ENCODE measurements at places on chromosomes 13 and 19.

- no peak for DNase-seq
Measured at GRCh38 chr13:46795321-46795720, 1.6 kb downstream of the ESD start.

GRCh38 chr19:38975214-38975860, at the start of gene FBXO17:
Gene FBXO17, minus strand, starts transcription at chr19:38975742. Its CDS starts 25,423 bp downstream, at chr19:38950319.
- peak; percentile 28 for DNase-seq

DNA sequence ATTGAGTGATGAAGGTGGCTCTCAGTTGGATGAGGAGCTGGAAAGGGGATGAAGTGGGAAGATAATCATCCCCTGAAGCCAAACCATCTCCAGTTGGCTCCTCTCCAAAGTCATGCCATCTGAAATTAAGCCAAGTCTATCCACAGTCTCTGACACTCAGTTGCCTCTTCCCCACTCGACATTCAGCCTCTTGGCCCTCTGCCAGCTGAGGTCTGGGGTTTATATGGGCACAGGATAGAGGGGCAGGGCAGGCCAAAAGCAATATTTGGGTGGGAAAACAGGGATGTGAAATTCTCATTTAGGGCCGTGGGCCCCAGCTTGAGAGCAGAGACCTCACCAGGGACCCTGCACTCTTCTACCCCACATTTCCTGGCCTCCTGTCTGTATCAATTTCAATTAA, 85.9 kb downstream of the SLITRK1 start:
- DNase-seq: no peak

GRCh38 chr19:17104679-17105078, 29.1 kb downstream of the MYO9B start:
- no peak for DNase-seq

GRCh38 chr13:78636495-78636894, 22.5 kb downstream of the OBI1 start:
- DNase-seq: no peak

- no peak for DNase-seq
Measured at GRCh38 chr13:27666951-27667350, 45.3 kb downstream of the POLR1D start.

- no peak for DNase-seq
Measured at GRCh38 chr13:59360108-59360507, 803.6 kb downstream of the DIAPH3 start.

GRCh38 chr13:28942906-28943305, 122.8 kb downstream of the MTUS2 start:
- no peak for DNase-seq

- DNase-seq: no peak
Measured at GRCh38 chr13:43356567-43356966, 333.2 kb downstream of the DNAJC15 start.

DNA sequence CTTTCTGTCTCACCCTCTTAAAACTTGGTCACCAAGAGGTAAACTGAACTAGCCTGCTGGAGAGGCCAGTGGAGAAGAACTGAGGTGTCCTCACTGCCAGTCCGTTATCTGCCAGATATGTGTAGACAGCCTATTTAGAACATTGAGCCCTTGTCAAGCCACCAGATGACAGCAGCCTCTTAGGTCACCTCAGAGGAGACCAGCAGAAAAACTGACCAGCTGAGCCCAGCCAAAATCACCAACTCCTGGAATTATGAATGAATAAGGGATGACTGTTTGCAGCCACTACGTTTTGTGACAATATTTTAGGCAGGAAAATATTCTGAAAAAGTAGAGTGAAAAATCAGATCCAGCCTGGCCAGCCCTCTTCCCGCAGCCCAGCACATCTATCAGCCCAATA, 513.9 kb downstream of the DCT start:
- DNase-seq: no peak

- no peak for DNase-seq
Measured at GRCh38 chr19:35080613-35081170, 34.9 kb upstream of the FXYD3 start.

GRCh38 chr19:28388988-28389387, 824.0 kb downstream of the UQCRFS1 start:
- DNase-seq: no peak

DNA sequence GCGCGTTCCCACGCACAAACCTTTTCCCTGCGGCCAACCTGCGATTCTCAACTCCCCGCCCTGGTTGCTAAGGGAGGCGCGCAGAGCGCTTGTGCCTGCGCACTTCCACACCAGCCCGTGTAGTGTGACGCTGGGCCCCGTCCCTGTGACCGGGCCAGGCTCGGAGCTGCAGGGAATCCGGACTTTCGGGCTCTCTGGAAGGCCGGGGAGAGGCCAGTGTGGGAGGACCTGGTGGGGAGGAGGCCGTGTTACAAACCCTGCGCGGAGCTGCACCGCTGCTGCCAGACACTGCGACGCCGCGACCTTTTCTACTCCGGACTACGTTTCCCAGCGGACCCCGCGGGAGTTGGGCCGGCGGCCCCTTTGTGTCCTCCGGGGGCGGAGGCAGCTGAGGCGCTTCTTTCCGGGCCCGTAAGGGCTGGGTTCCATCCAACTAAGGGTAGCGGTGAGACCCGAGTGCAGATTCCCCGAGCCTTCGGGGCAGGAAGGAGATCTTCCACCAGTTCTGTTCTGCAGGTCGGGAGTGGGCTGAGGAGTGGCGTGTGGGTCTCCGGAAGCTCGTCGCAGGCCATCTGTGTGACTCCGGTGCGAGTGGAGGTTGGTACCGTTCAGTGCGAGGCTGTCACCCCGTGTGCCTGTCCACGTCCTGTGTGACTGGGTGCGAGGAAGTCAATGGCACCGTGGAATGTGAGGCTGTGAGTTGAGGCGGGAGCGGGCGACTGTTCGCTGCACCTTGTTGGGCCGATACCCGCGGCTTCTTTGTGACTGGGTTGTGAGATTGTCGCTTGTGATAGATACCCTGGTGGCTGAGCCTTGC, at the start of gene ZNF570:
Gene ZNF570 (plus strand): TSS at position 396 of the 817 bp plus-strand sequence. CDS start 999 bp downstream, outside the sequence.
- DNase-seq: peak; percentile 64

DNA sequence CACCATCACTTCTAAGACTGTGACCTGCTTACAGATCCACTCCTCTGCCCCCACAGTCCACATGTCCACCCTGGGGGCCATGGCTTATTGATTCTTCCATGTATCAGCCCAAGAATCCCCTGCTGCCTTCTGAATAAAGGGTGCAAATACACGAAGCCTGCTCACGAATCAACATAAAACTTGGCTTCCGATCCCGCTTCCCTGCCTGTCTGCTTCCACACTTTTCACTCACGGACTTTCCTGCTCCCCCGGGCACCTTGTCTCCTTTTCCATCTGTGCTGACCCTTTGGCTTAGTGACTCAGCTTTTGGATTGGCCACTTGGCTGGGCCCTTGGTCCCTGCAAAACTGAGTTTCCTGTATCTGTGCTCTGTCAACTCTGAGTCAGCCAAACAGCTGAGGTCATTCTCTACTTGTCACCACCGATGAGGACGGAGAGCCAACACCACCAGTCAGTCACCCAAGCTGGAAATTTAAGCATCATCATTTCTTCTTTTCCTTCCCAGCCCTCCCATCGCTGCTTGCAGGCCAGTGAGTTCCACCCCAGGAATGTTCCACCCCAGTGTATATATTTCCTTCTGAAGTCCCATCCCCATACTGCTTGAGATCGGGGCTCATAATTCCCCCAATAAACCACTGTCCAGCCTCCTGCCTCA, 11.4 kb upstream of the USP12 start:
- no peak for DNase-seq

GRCh38 chr19:11377237-11377636, 2.8 kb downstream of the SWSAP1 start:
- DNase-seq: peak; percentile 87

DNA sequence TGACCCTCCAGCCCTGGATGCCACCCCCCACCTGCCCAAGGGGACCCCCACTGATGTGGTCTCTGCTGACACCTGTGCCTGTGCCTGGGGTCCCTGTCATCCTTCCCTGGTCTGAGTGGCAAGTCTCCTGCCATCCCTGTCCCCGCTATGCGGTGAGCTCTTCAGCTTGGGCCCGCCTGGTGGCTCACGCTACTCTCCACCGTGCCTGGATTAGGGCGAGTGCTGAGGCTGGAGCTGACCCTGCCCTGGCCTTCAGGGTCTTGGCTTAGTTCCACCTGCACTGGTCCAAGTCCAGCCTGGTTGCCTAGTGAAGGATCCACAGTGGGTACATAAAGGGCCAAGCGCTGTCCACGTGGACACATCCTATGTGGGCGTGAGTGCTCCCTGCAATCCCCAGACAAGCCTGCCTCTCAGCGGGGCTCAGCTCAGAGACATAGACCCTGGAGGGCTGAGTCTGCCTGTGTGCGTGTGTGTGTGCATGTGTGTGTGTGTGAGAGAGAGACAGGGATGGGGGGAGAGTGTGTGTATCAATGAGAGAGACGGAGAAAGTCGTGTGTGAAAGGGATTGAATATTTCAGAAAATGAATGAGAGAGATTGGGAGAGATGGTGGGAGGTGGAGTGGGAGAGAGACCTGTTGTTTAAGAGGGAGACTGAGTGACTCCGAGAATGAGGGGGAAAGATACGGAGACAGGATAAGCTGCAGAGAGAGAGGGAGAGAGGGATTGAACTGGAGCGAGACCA, 22.1 kb downstream of the WTIP start:
- DNase-seq: no peak

- no peak for DNase-seq
Measured at GRCh38 chr13:79907527-79907926, 426.6 kb downstream of the NDFIP2 start.

- DNase-seq: no peak
Measured at GRCh38 chr13:77918391-77919245, at the start of gene EDNRB. Gene EDNRB, minus strand, starts transcription at chr13:77918831. Its CDS starts 258 bp downstream, at chr13:77918573.

DNA sequence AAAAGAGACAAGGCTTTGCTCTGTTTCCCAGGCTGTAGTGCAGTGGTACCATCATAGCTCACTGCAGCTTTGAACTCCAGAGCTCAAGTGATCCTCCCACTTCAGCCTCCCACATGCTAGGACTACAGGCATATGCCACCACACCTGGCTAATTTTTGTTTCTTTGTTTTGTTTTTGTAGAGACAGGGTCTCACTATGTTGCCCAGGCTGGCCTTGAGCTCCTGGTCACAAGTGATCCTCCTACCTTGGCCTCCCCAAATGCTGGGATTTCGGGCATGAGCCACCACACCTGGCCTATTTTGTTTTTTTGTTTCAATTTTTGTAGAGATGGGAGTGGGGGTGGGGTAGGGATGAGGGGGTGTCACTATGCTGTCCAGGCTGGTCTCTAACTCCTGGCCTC, 6.9 kb downstream of the WDR87 start:
- DNase-seq: no peak

DNA sequence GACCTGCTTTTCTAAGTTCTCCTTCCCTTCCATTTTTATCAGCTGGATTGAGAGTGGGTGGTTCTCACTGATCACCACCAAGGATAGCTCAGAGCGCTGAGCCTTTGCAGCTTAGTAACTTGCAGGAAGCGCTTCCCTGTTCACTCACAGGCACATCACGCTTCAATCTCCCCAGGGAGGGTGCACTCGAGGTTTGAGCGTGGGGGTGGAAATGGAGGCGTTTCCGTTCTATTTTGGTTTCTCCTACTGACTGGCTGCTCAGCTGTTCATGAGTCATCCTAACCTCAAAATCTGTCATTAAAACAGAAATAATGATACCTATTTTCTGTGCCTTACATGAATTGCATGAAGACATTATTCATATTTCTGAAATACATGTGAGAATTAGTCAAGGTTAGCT, 292.1 kb downstream of the SPRY2 start:
- peak; percentile 93 for DNase-seq

DNA sequence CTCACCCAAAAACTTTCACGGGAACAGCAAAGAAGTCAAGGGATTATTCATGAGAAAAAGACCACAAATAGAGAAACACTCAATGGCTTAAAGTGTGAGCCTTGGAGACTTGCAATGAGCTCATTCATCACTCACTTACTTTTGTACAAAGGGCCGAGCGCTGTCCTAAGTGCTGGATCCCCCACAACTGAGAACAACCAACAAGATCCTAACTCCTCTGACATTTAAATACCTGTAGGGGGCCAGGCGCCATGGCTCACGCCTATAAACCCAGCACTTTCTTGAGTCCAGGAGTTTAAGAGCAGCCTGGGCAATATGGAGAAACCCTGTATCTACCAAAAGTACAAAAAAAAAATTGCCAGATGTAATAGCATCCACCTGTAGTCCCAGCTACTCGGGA, 29.4 kb upstream of the ZNF507 start:
- no peak for DNase-seq

DNA sequence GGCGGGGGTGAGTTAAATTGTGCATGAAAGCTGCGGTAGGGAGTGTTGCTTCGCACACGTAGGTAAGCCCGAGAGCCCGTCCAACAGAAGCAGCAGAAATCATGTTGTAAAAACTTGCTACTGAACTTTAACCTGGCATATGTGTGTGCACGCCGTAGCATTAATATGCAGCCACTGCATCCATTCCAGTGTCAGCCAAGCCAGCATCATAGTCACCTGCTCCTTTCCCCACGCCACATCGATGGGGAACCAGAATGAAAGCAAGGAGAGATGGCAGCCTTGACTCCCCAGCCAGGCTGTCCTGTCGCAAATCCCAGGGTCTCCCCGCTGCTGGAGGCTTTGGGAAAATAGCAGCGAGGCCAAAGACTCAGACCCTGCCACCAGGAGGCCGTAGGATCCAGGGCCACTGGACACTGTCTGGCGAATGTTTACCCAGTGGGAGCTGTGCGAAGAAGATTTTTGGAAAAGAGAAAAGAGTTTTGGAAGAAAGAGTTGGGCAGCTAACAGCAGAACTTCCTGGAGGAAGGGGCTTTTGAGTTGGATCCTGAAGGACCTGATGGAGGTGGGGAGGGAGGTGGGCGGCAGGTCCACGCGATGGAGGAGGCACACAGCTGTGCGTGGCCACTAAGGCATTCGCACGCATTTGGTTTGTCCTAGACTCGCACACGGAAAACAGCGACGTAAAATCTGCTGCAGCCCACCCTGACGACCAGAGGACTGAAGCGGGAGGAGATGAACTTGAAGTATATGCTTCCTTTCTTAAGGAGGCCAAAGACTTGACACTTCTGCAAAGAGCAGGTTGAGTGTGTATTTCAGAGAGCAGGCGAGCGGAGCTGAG, 48.7 kb upstream of the RANBP3 start:
- DNase-seq: no peak

GRCh38 chr13:90793261-90793820, 554.1 kb upstream of the MIR17HG start:
- no peak for DNase-seq

- DNase-seq: no peak
Measured at GRCh38 chr19:30673336-30673735, 301.2 kb downstream of the ZNF536 start.

DNA sequence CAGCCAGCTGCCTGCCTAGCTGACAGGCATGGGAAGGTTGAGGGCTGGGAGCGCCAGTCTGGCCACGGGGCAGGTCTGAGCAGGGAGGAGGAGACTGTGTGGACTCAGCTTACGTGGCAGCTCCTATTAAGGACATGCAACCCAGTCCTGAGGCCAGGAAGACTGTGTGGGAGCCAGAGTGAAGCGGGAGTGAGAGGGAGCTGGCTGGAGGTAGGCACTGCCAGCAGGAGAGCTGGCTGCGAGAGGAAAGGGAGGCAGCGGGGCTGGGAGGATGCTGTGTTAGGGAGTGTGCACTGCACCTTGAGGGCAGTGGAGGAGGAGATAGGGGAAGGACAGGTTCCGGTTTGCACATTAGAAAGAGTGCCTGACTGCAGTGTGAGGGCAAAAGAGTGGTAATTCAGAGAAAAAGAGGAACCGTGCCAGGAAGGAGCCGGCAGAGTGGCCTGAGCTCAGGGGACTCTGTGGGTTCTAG, 99.2 kb downstream of the SLC7A1 start:
- DNase-seq: no peak

- DNase-seq: no peak
Measured at GRCh38 chr19:9935506-9936325, 599 bp downstream of the OLFM2 start.
